Stimulated activated CD4-positive, alpha-beta T cell treated with anti-CD3 and anti-CD28 coated beads, Interleukin-15, amount 100 ng/mL, for 24 hours (primary cell): ENCODE measurements at places on chromosomes 2 and 18.

DNA sequence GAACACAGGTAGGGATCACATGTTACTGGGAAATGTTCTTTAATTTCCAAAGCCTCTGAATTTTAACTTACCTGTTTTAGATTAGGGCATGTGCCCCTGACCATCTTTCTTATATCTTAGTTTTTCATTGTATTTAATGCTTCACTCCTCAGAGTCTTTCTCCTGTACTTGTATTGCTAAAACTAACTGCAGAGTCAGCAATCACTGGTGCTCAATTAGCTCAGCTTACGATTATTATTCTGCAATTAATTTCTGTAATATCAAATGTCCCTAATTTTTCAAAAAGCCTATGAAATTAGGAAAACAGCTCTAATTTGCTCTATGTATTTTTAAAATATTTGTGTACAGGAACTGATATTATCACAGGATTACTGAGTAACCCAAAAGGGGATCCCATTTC lies 693.2 kb upstream of the SLC8A1 start:
- DNase-seq = no peak

DNA sequence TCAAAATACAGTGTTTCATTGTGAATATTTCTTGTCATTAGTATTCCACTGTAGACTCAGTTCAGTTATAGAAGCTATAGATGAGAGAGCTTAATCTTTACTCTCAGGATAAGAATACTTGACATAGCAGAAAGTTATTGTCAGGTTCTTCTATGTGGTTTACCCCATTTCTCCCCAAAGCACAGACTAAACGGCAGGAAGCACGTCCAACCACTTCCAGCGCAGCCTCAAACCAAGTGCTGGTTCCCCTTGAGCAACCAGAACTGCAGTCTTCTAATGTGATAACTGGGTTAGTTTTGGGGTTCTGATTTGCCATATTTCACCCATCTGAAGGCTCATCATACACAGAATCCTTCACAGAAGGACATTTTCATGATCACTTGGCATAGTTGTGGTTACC lies 324.7 kb downstream of the SLC8A1 start:
- no peak for DNase-seq

DNA sequence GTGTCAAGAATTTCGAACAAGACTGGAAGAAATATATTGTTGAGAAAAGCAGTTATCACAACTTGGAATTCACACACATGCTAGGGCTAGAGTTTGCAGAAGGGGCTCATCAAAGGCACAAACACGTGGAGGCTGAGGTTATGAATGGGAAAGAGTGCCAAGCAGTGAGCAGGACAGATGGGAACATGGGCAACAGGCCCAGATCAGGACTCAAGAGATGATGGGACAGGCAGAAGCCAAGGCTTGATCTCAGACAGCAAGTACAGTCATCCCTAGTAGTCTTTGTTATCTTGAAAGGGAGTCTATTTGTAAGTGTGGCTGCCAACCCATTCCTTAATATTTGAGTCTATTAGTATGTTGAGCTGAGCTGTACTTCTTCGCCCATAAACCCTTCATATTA lies 22.2 kb upstream of the EPC2 start:
- no peak for DNase-seq

DNA sequence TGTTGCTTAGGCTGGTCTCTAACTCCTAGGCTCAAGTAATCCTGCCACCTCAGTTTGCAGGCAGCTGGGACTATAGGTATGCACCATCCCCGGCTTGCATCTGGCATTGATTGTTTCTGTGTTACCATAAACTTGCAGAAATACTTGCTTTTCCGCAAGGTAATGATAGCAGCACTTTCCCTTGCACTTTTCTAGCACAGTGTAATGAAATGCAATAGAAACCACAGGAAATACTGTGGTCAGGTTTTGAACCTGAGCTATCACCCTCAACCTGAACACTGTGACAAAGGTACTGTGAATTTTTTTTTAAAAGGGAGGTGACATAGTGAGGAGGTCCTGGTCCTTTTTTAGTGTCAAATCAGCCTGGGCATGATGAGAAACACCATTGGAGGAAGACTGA lies 38.3 kb downstream of the DHRS9 start:
- no peak for DNase-seq

DNA sequence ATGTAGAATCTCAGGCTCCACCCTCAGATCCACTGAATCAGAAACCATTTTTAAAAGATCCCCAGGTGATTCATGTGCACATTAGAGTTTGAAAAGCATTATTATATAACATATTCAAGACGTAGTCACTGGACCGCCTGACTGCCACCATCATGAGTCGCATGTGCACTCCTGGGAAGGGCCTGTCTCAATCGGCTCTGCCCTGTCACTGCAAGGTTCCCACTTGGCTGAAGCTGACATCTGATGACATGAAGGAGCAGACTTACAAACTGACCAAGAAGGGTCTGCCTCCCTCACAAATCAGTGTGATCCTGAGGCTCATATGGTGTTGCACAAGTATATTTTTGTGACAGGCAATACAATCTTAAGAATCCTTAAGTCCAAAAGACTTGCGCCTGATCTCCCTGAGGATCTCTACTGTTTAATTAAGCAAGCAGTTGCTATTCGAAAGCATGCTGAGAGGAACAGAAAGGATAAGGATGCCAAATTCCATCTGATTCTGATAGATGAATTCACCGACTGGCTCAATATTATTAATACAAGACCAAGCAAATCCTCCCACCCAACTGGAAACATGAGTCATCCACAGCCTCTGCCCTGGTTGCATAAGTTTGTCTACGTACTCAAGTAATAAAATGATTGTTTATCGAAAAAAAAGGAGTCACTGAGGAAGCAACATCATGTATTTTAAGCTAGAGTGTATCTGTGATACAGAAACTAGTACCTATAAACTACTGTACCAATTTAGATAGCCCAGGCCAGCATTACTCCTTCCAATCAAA lies 26.2 kb downstream of the ATAD2B start:
- DNase-seq = no peak

DNA sequence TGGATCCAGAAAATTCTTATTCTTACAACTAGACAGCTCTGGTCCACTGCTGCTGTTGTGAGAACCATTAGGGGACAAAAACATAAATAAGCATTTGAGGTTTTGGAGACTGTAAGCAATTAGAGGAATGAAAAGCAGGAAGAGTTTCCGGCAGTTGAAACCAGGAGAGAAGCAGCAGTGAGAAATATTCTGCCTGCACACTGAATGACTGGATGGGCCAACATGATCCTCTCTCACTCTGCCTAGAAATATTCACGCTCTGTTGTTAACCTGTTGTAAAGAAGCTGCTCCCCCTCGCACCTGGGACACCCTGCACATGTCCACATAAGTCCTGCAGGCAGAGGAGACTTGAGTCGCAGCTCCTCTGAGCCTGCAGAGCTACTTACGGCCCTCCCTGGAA lies 60.4 kb upstream of the RNF152 start:
- no peak for DNase-seq
